ENCODE measurements at places on chromosomes 16 and 17. TPM values are rescaled to one million over a fixed set of nuclear protein-coding genes. Genes with fewer than 3 reads are reported as not detected.

DNA sequence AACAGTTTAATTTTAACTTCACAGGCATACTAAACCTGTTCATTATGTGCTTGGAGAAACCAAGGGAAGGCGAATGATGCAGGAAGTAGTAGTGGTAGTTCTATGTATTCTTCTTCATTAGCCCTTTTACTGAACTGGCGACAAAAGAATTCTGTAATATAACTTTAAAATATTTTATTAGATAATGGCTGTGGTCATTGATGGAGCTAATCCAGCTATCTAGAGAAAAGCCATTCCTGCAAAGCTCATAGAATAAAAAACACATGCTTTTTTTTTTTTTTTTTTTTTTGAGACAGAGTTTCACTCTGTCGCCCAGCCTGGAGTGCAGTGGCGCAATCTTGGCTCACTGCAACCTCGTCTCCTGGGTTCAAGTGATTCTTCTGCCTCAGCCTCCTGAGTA is 23.5 kb downstream of the TANC2 start:
- no peak for DNase-seq

Gene CYBA
- total RNA-seq: 148 TPM

Gene PLD2
- total RNA-seq: 65.0 TPM

DNA sequence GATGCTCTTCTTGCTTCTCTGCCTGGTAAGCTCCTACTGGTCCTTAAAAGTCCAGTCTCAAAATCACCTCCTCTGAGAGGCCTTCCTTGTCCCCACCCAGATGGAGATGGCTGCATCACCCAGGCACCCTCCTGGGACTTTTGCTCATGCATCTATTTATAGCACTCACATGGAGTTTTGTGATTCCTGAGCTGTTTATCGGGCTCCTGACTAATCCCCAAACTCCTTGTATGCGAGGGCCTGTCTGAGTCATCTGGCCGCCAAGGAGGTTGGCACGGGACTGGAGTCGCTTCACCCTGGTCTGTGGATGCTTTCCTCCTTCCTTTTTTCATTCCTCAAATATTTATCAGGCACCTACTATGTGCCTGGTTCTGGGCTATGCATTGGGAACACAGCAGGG is 2.3 kb upstream of the MAP2K3 start:
- peak; percentile 92 for DNase-seq

- DNase-seq: peak; percentile 34
Measured at GRCh38 chr17:78791840-78792709, 10.0 kb upstream of the CYTH1 start.

DNA sequence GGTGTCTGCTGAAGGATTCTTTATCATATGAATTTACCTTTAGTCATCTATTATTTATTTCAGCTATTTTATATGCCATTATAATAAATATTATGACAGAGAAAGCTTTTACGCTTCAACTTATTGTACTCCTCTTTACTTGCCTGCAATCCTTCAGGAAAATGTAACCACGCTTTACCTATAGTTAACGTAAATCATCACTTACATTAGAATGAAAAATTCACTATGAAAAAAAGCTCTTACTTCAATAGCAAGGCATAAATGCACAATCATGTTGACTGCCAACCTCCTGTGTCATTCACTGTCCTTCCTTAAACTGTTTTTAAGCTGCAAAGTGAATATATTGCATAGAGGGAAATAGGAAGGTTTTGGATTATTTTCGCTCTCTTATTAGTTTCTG is 277.9 kb downstream of the WWOX start:
- no peak for DNase-seq

DNA sequence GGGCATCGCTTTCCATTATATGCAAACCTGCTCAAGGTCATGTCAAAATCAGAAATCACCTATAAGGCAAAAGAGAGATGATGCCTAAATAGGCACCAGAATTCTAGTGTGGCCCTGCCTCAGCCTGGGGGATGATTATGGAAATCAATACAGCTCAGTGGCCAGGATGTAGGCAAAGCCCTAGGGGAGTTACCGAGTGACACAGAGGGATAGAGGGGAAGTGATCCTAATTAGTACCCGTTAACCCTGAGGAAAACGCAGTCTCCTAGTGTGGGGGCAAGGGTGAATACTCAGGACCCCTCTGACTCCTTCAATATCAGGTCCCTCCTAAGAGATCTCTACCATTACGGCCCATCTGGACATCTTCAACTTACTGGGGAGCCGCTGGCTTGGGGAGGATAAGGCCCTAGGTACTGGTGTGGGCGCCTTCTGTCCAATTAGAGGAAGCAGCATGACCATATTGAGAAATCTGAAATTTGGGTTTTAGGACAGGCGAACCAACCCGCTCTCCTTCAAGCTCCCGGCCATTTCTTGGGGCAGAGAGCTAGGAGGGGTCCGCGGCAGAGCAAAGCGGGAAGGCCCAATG is 725 bp downstream of the NT5C3B start:
- DNase-seq: no peak

- DNase-seq: no peak
Measured at GRCh38 chr17:82239926-82240505, 11.2 kb downstream of the SLC16A3 start.

Gene ODAD4
- total RNA-seq: 0.81 TPM

Gene GAS7
- total RNA-seq: 56.8 TPM

DNA sequence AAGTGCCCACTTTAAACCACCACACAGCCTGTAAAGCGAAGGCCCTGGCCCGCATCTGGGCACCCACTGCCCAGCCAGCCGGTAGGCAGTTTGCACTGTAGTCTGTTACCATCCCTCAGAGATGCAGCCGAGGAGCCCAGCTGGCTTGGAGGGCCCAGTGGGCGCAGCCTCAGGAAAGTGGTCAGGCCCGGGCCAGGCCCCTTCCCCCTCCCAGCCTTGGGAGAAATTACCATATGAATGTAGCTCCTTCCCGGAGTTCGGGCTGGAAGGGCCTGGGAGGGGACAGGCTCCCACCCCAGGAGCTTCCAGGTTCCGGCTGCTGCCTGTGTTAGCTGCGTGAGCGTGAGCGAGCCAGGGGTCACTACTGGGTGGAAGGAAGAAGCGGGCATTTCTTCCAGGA is 325.4 kb downstream of the SEC14L1 start:
- no peak for DNase-seq

Gene C17orf78
- not detected for total RNA-seq

Gene KCNH6
- not detected for total RNA-seq

GRCh38 chr17:66943484-66943883 is 21.0 kb upstream of the CACNG4 start:
- no peak for DNase-seq

- peak; percentile 36 for DNase-seq
Measured at GRCh38 chr17:34584805-34585416, 5.5 kb downstream of the TMEM132E start.

Gene CD300LB
- 1.6 TPM for total RNA-seq

Gene KRTAP4-4
- total RNA-seq: not detected

GRCh38 chr17:61770752-61771533 is 92.4 kb downstream of the BRIP1 start:
- DNase-seq: no peak

DNA sequence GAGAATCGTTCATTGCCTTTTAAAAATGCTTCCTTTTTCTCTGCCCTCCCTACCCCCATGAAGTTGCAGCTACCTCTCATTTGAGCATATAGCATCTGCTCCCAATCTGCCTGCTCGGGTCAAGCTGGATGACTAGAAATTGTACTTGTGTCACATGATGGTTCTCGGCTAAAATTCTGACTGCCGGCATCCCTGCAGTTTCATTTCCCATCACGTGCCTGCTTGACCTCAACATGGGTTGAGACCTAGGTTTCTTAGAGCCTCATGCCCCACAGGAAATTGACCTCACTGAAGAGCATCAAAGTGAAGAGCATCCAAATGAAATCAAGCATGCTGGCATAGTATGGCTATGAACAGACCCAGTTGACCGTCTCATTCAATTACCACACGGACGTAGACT is 581.6 kb upstream of the PSMD7 start:
- DNase-seq: no peak

- no peak for DNase-seq
Measured at GRCh38 chr17:56119936-56120335, 33.3 kb upstream of the ANKFN1 start.

DNA sequence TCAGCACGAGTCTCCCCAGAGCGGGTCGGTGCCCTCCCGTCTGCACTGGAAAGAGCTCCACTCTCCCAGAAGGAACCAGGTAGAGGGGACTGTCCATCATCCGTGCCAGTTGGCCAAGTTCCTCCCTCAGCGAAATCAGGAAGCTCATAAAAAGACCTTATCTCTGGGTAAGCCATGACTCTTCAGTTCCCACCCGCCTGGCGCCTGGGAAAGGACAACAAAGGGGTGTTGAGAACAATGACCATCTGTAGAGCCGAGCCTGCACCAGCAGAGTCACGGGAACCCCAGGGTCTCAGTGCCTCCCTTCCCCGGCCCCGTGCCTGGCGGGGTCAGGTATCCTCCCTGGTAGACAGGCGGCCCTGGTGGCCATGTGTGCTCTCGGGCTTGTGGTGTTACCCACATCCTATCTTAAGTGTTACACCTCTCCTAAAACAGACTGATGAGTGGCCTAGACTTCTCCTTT is 190.7 kb downstream of the AXIN2 start:
- DNase-seq: no peak

Gene SKAP1
- total RNA-seq: 0.84 TPM

GRCh38 chr17:75557075-75557851 is 30.3 kb upstream of the MYO15B start:
- no peak for DNase-seq

Gene SUPT4H1
- 38.4 TPM for total RNA-seq
